Effector CD4-positive, alpha-beta T cell (primary cell): ENCODE measurements at places on chromosomes 5 and 9.

DNA sequence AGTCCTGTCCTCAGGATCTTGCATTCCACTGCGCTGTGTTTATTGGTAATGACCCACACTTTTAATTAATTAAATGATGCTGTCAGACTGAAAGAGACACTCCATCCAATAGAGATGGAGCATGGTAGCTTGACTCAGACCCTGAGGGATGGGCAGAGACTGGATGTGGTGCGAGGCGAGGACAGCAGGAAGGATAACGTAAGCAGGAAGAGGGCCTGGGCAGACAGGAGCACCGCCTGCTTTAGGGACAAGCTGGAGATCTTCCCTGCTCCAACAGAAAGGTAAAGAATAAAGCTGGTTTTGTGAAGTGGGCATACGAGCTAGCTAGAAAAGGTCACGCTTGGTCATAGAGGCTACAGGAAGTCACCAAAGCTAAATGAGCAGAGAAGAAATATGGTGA, 3.6 kb upstream of the DOCK8 start:
- DNase-seq = no peak

DNA sequence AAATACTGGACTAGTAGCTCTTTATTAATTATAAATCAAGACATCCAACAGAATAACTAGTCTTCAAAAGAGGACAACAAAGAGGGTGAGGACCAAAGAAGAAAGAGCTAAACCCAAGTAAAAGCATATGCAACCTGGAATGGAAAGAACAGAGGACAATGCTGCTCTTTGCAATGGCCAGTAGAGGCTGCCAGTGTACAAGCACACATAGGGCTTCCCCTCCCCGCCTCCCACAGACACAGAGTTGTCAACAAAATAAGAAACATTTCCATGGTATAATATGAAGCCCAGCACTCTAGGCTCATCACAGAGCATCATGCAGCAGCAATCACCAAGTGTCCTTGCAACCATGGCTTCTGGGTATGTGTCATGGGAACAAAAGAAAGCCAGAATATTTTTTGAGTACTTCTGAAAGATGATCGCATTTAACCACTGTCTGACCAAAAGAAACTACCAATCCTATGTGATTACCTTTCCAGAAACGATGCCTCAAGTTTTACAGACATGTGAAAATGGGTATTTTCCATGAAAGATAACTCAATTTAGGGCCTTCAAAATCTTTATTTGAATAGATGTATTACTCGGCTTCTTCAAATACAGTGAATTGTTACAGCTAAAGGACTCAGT, 58.1 kb downstream of the RFX3 start:
- peak; percentile 37 for DNase-seq

DNA sequence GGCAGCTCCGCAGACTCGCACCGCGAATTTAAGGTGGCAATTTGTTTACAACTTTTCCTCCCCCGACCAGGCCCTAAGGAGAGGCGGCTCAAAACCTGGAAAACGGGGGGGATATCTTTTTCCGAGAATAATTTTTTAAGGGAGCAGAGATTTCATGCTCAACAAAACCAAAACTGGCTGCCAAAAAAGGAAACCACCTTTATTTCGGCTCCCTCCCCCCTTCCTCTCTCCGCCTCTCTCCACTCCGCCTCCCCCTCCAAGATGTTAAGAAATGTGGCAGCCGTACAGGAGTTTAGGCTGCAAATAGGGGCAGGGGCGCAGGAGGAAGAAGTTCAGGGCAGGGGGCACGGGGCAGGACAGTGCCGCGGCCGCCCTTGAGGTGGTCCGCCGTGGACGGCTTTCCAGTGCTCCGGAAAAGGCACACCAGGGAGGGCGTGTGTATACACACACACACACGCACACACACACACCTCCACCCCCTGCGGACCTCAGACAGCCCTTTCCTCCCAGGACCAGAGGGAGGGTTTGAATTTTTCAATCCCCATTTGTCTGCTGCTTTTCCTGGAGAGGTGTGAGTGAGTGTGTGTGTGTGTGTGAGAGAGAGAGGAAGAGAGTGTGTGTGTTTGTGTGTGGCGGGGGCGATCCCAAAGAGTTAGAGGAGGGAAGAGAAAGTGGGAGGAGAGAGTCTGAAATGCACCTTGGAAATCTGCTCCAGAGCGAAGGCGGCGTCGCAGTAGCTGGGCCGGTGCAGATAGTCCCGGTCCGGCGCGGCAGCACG, 9.1 kb downstream of the PTCH1 start:
- DNase-seq = peak; percentile 32

DNA sequence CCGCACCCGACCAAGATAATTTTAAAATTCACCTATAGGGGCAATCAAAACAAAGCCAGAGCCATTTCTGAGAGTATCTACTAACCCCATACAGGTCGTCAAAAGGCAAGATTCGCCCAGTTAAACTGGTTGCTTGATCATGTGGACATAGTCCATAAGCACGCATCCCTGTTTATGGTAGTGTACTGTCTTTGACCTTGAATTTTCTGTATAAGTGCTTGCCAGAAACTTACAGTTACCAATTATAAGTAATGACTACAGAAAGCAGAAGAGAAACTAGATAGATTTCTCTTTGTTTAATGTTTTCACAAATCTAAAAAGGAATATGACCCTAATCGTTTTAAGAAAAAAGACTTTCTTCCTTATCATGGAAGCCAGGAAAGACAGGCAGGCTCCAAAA, 25.6 kb downstream of the SLC31A1 start:
- DNase-seq = no peak

GRCh38 chr9:126533926-126534310, 79.8 kb upstream of the LMX1B start:
- DNase-seq = no peak

GRCh38 chr9:97502984-97503861, 1.8 kb downstream of the TMOD1 start:
- no peak for DNase-seq

GRCh38 chr5:74848553-74849025, 17.6 kb downstream of the FAM169A start:
- no peak for DNase-seq

DNA sequence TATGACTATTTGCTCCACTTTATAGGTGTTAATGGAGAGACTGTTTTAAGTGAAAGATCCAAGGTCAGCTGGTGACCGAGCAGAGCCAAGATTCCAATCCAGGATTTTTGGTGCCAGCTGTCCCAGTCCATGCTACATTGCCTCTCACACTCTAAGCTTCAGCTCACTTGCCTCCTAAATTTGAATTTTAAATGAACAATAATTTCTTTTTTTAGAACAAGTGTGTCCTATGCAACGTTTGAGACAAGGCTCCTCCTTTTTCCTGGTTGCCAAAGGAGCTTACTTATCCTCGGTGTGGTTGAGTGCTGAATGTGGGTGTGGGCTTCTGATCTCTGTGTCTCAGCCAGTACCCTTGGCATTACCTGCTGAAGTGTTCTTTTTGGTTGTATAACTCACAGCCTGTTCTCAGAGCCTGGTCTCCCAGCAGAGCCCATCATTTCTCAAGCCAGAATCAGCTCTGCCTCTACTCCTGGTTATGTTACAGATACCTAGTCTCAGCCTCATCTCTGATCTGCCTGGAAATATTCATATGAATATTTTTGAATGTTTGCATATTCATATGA, 4.0 kb upstream of the PRRC1 start:
- no peak for DNase-seq

DNA sequence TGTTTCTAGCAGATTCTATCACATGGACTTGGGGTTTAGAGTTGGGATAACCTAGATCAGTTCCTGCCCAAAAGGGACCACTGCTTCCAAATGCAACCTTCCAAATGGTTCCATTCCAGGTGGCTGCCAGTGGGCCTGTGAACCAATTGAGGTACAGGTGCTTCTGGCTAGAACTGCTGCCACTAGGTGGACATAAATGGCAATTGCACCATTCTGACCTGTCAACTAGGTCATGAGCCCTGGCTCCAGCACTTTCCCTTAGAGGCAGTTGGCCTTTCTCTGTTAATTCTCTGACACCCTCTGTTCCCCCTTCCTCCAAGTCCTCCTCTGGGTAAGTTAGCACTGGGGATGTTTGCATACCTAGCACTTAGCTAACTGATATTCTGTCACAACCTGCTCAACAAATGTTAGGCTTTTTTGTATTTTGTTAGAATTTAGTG, 16.6 kb upstream of the HEMGN start:
- DNase-seq = peak; percentile 43

DNA sequence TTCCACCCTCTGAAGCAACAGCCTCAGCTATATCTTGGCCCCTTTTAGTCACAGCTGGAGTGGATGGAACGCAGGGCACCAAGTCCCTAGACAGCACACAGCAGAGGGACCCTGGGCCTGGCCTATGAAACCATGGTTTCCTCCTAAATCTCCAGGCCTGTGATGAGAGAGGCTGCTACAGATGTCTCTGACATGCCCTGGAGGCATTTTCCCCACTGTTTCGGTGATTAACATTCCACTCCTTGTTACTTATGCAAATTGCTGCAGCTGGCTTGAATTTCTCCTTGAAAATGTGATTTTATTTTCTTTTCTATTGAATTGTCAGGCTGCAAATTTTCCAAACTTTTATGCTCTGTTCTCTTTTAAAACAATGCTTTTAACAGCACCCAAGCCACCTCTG, 384.8 kb downstream of the PRR16 start:
- DNase-seq = no peak

DNA sequence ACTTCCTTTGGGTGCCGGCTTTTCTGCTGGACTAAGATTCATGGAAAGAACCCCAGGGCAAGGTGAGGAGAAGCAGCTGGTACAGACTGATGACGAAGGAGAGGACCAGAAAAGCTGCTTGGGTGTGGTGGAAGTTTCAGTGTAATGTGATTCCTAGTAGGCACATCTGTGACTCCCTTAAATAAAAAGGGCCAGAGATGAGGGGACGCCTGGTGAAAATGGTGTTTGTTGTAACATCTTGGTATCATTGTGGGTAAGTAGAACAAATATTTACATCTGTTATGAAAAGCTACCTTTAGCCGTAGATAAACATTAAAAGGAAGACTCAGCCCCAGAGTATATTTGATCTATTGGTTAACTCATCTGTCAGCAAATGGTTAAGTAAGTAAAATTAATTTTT, 33.8 kb downstream of the OTULINL start:
- DNase-seq = no peak

DNA sequence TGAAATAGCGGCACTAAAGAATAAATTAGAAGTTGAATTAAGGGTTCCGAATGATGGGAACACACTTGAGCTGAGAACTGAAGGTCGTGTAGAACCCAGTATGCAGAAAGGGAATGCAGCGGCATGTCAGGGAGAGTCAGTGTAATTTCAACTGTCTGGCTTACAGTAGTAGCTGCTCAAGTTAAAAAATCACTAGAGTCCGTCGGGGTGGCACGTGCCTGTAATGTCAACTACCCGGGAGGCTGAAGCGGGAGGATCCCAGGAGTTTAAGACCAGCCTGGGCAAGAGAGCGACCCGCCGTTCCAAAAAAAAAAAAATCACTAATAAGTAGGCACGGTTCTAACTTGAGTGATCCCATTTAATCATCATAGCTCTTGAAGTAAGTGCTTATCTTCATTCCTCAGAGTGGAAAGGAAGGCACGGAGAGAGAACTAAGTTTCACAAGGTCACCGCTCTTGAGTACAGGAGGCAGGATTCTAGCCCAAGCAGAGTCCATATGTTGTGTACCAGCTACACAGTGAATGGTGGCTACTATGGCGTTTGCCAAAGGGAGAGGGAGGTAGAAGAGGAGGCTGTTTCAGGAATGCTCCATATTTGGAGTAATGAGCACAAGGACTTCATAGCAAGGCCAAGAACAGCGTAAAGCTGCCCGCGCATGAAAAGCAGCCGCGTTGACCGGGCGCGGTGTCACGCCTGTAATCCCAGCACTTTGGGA, 831 bp downstream of the RMRP start:
- no peak for DNase-seq

GRCh38 chr9:69223605-69224004, 49.5 kb downstream of the TJP2 start:
- no peak for DNase-seq

- no peak for DNase-seq
These were observed 102.7 kb upstream of the CD180 start for GRCh38 chr5:67299231-67299735.

DNA sequence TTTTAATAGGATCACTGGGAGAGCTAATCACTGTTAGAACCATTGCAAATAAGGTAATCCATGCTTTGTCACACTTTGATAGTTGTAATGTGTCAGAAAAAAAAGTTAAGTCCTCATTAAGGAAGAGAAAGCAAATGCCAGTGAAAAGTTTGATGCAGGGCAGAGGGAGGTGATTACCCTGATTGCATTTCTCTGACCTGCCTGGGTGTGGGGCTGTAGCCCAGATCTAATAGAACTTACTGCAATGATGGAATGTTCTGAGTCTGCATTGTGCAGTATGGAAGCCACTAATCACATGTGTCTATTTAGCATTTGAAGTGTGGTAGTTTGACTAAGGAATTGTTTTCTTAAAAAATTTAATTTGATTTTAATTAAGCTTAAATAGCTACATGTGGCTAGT, 202.7 kb downstream of the ATP10B start:
- no peak for DNase-seq

- no peak for DNase-seq
These were observed 571 bp downstream of the PPIC start for GRCh38 chr5:123035918-123036390.

DNA sequence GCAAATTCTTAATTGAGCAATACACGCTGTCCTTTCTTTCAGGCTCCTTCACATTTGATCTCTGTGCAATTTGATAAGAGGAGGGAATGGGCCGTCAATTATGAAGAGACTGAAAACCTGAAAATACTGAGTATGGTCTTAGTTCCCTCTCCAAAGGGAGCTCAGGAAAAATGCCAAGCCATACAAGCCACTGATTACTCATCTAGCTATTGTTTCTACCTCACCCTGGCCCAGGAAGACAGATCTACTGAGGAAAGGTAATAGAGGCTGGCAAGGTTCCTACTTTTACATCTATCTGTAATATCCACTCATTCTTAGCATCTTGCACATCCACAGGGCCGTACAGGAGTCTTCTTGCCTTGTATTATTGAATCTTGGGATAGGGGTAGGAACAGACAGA, 23.7 kb upstream of the TNC start:
- no peak for DNase-seq

DNA sequence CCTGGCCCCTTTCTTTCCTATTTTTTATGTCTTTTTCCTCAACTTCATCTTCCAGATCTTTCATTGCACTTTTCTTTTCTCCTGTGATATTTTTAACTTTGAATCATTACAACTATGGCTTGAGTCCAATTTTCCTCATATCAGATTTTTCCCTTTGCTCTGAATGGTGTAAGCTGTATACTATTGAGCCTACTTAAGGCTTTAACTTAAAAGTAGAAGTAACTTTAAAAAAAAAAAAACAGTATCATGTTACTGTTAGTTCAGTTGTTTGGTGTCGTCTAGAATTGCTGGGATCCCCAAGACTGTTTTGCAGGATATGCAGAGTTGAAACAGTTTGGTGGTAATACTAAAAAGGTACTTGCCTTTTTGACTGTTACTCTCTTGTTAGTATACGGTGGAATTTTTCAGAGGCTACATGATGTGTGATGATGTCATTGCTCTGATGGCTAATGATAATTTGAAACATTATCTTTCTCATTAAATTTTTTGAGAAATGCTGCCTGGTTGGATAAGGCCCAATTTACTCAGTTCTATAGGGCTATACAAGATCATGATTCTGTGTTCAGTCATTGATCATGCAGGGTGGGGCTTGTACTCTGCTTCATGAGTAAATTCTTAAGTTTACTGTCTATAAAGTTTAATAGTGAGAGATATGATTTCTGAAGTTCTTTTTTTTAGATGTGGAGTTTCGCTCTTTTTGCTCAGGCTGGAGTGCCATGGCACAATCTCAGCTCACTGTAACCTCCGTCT, 8.8 kb downstream of the NAA35 start:
- DNase-seq = no peak

- no peak for DNase-seq
These were observed 48.0 kb downstream of the SHLD3 start for GRCh38 chr5:65672796-65673195.

- DNase-seq = no peak
These were observed 37.9 kb upstream of the OCLN start for GRCh38 chr5:69454460-69455249.

GRCh38 chr9:72695365-72695764, 174.0 kb downstream of the TMC1 start:
- no peak for DNase-seq
